RKO (cell line): ENCODE measurements at places on chromosomes 5 and 9.

DNA sequence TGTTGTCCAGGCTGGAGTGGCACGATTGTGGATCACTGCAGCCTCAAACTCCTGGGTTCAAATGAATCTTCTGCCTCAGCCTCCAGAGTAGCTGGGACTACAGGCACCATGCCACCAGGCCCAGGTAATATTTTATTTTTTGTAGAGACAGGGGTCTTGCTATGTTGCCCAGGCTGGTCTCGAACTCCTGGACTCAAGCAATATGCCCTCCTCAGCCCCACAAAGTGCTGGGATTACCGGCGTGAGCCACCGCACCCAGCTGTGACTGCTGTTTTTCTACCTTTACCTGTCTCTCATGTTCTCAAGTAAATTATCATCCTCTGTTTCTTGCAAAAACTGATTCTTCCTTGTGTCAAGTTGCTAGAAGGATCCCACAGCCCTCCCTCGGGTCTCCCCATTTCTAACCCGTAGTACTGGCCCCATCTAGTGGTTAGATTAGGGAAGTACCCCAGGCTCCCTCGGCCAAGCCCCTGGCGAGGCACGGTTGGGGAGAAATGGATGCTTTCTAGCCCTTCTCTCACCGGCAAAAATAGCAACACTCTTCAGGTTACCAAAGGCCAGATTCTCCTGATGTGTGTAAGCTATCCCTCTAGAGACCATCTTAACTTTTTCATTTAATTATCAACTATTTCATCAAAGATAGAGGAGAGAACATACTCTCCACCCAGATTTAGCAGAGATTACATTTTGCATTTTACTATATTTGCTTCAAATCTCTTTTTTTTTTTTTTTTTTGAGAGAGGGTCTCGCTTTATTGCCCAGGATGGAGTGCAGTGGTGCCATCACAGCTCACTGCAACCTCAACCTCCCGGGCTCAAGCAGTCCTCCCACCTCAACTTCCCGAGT lies 19.2 kb upstream of the TOR1B start:
- peak; percentile 82 for DNase-seq

DNA sequence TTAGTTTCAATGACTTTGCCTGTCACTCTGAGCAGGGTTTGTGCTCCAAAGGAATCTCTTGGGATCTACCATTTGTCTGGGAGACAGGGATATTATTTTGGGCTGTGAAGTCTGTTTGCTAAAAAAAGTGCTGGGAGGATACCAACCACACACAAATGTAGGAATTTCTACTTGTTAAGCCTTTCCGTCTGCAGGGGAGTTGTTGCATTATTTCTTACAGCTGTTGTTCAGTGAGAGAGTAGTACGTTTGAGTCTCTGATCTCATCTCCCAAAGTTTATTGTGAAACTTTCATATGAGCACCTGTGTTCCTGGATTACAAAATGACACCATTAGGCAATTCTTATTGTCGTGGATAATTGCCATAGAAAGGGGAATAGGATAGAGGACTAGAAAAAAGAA lies 78.3 kb upstream of the SEMA6A start:
- no peak for DNase-seq

GRCh38 chr5:64784451-64785025 lies 15.8 kb downstream of the CWC27 start:
- peak; percentile 82 for DNase-seq

DNA sequence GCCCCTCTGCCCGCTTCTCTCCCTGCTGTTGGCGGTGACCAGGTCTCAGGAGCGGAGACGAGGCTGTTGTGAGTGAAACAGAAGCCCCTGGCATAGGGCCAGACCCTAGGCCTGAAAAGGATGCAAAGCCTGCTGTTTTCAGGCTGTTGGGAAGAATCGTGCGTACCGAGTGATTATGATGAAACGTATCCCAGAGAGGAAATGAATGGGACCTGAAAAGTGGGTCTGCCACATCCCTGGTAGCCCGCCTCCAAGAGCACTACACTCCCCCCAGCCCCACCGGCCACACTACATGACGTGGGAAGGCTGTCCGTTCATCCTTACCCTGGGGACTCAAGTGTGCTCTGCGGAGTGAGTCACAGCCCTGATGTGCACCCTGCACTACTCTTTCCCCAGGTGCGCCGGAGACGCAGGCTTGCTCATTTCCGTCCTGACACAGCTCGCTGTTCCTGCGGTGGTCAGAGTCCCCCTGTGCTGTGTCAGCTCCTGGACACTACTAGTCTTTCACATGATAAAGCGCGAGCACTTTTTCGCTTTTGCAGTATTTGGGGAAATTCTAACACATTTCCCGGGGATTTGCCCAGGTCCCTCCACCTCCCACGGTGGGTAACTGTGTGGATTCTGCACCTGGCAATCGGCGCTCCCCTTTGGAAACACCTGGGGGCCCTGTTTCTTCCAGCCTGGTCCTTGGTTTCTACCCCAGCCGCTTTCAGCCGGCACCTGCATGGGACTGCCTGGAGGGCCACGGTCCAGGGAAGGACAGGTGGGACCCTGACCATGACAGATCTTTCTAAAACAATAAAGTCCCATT lies 91.5 kb downstream of the ANKRD33B start:
- no peak for DNase-seq

DNA sequence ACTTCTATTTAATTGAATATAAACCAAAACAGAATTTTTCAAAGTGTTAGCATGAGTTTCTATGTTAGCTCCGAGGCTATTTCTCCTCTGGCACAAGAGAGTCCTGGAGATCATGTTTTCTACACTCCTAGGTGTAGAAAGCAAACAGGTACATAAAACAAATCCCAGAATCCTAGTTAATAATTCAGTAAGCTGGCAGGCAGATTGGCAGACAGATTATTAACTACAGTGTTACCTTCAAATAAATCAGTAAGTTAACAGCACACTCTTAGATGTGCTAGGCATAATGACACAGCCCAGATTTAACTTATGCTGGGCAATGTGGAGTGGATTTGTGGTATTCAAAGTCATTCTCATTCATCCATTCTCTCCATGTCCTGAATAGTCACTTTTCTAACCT lies 282.8 kb upstream of the RPS23 start:
- DNase-seq = no peak

DNA sequence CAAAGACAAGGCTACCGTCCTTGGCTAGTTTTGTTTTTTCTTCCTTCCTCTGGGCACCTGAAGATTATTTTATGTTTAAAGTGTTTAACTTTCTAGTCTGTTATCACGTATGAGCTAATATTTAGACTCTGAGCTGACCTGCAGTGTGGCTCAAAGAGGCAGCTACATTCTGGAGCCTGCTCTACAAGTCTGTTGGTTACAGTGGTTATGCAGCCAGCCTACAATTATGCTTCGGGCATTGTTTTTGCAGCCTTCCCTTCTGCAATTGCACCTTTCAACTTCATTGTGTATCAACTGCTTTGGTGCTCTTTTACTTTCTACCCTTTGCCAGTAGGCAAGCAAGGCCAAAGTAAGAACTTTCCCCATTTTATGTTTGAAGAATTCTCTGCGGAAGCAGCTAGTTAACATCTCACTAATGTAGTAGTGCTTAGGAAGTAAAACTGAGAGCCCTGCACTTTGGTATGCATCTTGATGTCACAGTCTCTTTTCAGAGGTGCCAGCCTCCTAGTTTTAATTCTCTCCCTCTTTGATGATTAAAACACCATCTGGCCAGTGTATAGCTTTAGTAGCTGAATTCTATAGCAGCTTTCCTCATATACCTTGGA lies 322.1 kb downstream of the FAM170A start:
- DNase-seq = no peak

DNA sequence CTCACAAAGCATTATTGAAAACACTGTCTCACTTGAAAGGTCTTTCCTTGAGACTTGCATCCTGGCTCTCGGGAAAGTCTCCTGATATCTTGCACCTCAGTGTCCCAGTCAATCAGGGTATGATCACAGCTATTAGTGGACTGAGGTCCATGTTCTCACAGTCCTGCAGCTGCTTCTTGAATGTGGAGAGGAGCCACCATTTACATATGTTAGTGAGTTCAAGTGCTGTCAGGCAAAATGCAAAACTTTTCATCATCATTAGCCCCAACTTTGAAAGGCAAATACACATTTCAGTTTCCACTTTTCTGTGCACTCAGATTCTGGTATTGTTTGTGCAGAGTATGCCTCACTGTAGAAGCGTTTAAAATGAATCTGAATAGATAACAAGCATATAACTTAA lies 111.6 kb downstream of the SNX18 start:
- no peak for DNase-seq

DNA sequence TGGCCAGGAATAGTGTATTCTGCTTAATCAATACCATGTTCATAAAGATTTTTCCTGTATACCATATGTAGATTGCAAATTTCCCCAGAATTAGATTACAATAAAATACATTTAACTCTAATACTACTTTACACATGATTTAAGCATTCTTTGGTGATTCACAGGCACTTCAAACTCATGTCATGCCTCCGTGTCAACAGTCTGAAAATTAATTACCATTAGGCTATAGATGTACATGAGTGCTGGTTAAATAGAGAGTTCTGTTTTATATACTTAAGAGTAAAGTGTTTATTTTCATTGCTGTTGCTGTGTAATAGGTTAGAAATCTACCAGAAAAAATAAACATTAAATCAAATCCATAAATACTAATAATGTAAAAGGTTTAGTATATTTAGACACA lies 159.8 kb downstream of the ZSWIM6 start:
- DNase-seq = no peak

- DNase-seq = no peak
Measured at GRCh38 chr5:141001844-141002604, 35.7 kb downstream of the PCDHAC2 start.

GRCh38 chr9:95070549-95071021 lies 246.9 kb downstream of the FANCC start:
- DNase-seq = no peak

DNA sequence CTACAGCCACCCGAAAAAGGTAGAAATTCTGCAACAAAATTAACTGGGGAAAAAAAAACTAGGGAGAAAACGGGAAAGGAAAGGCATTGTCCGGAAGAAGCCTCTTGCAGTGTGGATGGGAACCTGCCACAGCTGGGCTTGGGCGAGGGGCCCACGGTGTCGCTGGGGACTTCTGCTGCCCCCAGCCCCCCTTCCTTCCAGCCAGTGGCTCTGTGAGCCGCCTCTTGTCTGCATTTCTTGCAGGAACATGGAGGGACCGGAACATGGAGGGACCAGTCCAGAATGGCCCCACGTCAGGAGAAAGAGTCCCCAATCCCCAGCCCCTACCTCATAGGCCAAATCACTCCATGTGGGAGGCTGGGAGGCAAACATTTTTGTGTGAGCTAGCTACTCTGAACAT lies 36.9 kb upstream of the EXOC3 start:
- DNase-seq = no peak

DNA sequence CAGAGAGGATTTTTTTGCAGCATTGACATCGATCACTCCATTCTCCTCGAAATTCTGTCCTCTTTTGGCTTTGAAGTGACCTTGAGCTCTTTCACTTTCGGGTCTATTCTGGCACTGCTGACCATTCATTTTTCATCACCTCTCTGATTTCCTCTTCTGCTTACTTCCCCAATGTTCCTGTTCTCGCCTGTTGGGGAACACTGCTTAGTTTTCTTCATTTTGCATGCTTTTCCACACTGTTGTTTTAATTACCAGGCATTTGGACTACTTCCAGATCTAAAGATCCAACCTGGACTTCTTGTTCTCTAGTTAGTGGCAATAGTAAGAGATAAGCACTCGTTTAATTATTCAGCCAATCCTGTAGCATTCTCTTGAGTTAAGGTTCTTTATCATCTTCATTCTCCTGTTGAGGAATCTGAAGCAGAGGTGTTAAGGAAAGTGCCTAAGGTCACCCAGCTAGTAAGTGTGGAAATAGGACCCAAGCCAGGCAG lies 53.4 kb downstream of the MAN2A1 start:
- no peak for DNase-seq

- DNase-seq = no peak
Measured at GRCh38 chr5:15762668-15763067, 262.7 kb downstream of the FBXL7 start.
